ENCODE measurements at places on chromosomes 6 and 20. TPM values are rescaled to one million over a fixed set of nuclear protein-coding genes. Genes with fewer than 3 reads are reported as not detected.

DNA sequence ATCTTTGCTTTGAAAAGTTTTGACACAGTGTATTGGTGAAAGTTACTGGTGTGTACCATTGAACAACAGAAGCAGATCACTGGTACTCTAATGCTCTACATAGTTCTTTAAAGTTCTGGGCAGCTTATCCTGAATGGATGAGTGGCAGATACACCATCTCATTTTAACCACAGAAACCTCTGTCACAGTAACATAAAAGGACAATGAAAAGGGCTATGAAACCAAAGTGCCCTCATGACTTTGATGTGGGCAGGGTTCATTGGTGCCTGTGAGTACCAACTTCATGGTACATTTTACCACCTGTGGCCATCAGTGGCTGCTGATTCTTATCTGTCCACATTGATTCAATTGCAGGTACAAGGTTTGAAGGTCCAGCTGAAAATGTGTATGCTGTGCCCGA lies 285.7 kb upstream of the PREP start:
- no peak for DNase-seq
- no peaks in the 10 kb centered on the region for H3K4me1 ChIP-seq
- H3K4me3 ChIP-seq: no peak overlapping the region
- H3K36me3 ChIP-seq: no peaks in the 10 kb centered on the region
- no peak overlapping the region for H3K27ac ChIP-seq
- no peaks in the 10 kb centered on the region for H3K27me3 ChIP-seq

DNA sequence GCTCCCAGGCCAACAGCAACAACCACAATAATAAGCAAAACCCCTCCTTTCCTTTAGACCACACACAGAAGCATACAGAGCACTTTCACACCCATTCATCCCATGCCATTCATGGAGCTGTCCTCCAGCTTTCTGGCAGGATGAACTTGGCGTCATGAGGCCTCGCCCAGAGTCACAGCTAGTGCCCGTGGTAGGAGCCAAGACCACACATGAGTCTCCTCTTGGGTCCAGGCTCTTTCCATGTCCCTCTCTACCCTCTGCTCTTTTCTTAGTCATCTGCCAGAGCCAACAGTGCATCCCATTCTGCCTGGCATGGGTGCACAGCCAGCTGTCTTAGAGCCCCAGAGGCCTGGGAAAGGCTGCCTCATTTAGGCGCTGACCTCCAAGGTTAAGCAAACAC lies 1.8 kb upstream of the TGM3 start:
- no peaks in the 10 kb centered on the region for H3K36me3 ChIP-seq
- H3K27me3 ChIP-seq: no peaks in the 10 kb centered on the region

GRCh38 chr20:22802296-22802695 lies 217.9 kb upstream of the FOXA2 start:
- H3K4me3 ChIP-seq: no peak overlapping the region
- no peak overlapping the region for H3K27ac ChIP-seq
- no peak for DNase-seq
- H3K36me3 ChIP-seq: no peaks in the 10 kb centered on the region

DNA sequence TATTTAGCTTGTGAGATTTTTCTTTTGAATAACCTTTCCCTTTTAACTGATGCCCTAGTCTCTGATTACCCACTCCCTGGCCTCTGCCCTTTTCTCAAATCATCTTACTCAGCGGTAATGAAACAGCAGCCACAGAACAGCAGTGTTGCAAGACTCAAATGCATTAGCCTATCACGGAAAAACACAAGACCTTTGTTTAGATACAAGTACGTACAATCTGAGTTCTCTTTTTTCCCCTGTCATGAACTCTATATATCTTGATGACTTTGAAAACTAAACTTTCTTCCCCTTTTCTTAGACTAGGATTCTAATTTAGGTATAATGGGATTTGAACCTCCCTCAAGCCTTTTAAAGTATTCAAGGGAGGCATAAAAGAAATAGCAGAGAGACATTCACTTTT lies 1034.9 kb downstream of the EYS start:
- H3K4me1 ChIP-seq: no peaks in the 10 kb centered on the region
- H3K27ac ChIP-seq: no peak overlapping the region
- H3K27me3 ChIP-seq: no peaks in the 10 kb centered on the region
- H3K4me3 ChIP-seq: no peak overlapping the region

DNA sequence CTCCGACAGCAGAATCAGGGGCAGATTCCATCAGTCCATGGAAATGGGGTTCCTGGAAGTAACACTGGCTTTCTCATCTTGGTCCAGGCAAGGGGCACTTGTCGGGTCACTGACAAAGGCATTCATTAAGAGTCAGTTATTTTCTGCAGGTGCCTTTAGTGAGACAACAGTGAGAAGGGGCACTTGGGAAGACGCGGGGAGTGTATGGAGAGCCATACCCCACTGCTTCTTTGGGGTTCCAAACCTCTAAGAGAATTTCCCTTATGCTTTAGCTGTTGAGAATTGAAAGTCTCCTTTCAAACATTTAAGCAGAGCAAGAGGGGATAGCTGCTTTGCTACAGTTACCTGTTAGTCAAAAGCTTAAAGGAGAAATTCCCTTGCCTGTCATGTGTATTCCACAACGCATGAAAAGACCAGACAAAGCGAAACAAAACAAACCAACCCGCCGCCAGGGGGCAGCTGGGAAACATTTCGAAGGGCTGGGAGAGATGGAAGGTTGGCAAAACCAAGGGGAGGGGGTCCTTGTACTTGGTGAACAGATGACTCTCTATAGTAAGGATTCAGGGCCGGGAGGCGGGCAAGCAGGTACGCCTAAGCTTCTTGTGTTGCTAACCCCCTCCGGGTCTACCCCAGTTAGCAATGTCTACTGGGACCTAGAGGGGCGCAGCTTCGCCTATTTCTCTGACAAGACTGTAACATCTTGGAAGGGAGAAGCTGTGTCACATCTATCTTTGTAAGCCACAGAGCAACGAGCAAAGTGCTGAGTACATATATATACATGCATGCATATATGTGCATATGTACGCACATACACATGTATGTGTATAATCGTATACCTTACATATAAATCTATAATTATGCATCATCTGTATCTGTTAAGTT lies 474.9 kb upstream of the AGPAT4 start:
- no peaks in the 10 kb centered on the region for H3K27me3 ChIP-seq
- H3K36me3 ChIP-seq: no peaks in the 10 kb centered on the region
- no peaks in the 10 kb centered on the region for H3K4me1 ChIP-seq
- DNase-seq: no peak
- H3K4me3 ChIP-seq: no peak overlapping the region

- no peaks in the 10 kb centered on the region for H3K36me3 ChIP-seq
- peaks cover 2% of the 10 kb centered on the region for H3K4me1 ChIP-seq
- no peak overlapping the region for H3K27ac ChIP-seq
Measured at GRCh38 chr6:131823276-131823902, 15.6 kb downstream of the ENPP1 start.

DNA sequence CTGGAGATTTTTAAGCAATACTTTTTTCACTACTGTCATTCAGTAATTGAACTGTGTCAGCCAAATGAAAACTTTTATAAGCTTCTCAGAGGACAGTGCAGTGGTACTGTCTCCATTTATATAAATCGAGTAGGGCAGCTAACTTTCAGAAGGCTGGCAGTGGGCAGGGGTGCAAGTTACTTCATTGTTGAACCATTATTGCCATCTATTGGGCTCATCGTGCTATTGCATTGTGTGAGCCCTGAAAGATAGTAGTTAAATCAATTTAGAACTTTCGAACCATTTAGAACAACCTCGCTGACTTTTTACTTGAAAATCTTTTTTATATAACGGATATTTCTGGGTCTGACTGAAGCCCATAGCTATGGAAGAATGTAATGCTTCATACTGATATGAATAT lies 347.8 kb upstream of the PLCB4 start:
- H3K27me3 ChIP-seq: no peaks in the 10 kb centered on the region
- peaks cover 15% of the 10 kb centered on the region for H3K4me1 ChIP-seq
- H3K27ac ChIP-seq: no peak overlapping the region
- no peak overlapping the region for H3K4me3 ChIP-seq
- peak; percentile 72 for DNase-seq
- H3K36me3 ChIP-seq: no peaks in the 10 kb centered on the region

GRCh38 chr20:1809131-1809572 lies 86.1 kb upstream of the SIRPA start:
- no peaks in the 10 kb centered on the region for H3K4me1 ChIP-seq
- no peak overlapping the region for H3K27ac ChIP-seq
- H3K27me3 ChIP-seq: no peaks in the 10 kb centered on the region
- H3K36me3 ChIP-seq: no peaks in the 10 kb centered on the region
- no peak overlapping the region for H3K4me3 ChIP-seq

- no peaks in the 10 kb centered on the region for H3K27me3 ChIP-seq
- H3K4me3 ChIP-seq: no peak overlapping the region
- no peaks in the 10 kb centered on the region for H3K36me3 ChIP-seq
- no peak for DNase-seq
Measured at GRCh38 chr6:10256113-10256690, 158.7 kb downstream of the TFAP2A start.

- peaks cover 24% of the 10 kb centered on the region for H3K36me3 ChIP-seq
- no peaks in the 10 kb centered on the region for H3K4me1 ChIP-seq
- peak overlapping the region; percentile 81 for H3K27ac ChIP-seq
- DNase-seq: no peak
- H3K27me3 ChIP-seq: no peaks in the 10 kb centered on the region
Measured at GRCh38 chr20:63658749-63659187, 656 bp downstream of the RTEL1 start.

The CCM2L gene
- 8.1 TPM for total RNA-seq

The TMEM244 gene
- total RNA-seq: not detected
